ENCODE measurements at places on chromosomes 7 and 10. TPM values are rescaled to one million over a fixed set of nuclear protein-coding genes. Genes with fewer than 3 reads are reported as not detected.

Gene VWDE
- not detected for total RNA-seq

Gene MBL2
- total RNA-seq = not detected

Gene UBE2D4
- total RNA-seq = 6.1 TPM

Gene KLLN
- total RNA-seq = 0.47 TPM

Gene ITIH5
- 0.51 TPM for total RNA-seq

Gene DNAJC12
- total RNA-seq = 4.1 TPM

Gene ZNF853
- total RNA-seq = 1.0 TPM

Gene SLC13A1
- not detected for total RNA-seq

Gene ODAD2
- total RNA-seq = 3.8 TPM

Gene STRIP2
- total RNA-seq = 2.7 TPM

Gene AKR1D1
- not detected for total RNA-seq

Gene SPDYE18
- total RNA-seq = not detected

Gene CDNF
- 0.56 TPM for total RNA-seq

DNA sequence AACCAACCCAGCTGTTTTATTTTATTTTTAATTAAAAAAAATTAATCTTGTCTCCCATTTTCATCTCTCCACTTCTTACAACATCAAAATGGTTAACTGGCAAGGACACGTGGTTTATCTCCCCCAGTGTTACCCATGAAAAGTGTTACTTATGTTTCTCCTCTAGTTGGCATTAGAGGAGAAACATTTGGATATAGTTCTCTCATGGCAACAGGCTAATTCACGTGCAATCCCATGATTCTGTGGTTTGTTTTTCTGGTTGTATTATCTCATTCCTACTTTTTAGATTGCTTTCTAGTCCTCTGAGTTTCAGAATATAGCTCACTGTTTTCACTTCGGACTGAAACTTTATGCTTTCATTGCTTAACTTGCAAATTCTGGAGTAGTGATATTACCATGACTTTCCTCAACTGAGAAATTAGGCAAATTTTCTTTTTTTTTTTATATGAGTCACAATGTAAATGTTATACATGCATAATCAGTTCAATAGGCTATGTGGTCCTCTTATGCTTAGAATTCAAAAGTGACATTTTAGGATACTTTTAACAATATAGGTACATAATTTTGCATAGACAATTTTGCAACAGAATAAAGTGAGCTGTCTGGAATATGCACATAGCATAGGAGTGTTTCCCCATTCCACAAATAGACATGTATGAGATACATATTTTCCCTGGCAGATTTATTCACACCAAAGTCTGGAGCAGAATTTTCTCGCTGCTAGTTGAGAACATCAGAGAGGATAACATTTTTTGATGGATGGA, 43.0 kb downstream of the LHFPL3 start:
- no peak for DNase-seq

GRCh38 chr10:103429647-103430046, 22.5 kb downstream of the CALHM2 start:
- DNase-seq = no peak

DNA sequence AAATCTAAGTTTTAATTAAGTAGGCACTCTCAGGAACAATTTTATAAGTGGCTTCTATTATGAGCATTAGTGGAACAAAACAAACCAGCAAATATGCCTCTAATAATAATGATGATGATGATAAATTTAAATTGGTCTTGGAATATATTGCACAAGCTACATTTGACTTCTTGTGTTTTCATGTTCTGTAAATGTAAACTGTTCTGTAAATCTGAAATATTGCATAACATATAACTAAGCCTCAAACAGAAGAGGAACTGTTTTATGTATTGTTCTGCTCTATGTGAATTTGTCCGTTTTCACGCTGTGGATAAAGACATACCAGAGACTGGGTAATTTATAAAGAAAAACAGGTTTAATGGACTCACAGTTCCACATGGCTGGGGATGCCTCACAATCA, 625.2 kb upstream of the CELF2 start:
- no peak for DNase-seq

GRCh38 chr7:146115548-146115850, 1.1 kb upstream of the CNTNAP2 start:
- DNase-seq = no peak

GRCh38 chr7:41046221-41046761, 656.6 kb downstream of the INHBA start:
- peak; percentile 13 for DNase-seq

- no peak for DNase-seq
Observed at GRCh38 chr7:112366886-112367285, 83.4 kb upstream of the IFRD1 start.

GRCh38 chr7:141251957-141252356, 178.1 kb downstream of the TMEM178B start:
- DNase-seq = no peak

GRCh38 chr7:106358103-106358663, 73.4 kb upstream of the NAMPT start:
- no peak for DNase-seq

- DNase-seq = no peak
Observed at GRCh38 chr10:46226900-46227558, 59.8 kb upstream of the ANTXRL start.

DNA sequence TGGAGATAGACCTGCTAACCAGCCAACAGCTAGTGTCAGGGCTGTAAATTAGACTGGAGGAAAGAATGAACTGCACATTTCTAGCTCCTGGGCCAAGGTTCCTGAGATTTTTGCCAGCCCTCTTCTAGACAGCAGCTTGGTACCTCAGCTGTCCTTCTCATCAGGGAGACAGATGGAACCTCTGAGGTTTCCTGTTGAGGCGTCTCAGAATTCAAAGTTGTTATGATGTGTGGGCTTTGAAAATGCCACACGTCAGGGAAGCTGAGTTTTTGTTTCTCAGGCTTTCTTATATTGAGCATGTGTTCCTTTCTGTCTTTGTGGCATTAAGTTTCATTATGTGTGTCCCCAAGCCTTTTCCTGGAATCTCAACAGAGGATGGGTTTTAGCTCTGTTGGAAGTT, 736.6 kb downstream of the AUTS2 start:
- no peak for DNase-seq

- no peak for DNase-seq
Observed at GRCh38 chr10:93799155-93799708, 41.5 kb downstream of the LGI1 start.

- DNase-seq = peak; percentile 2
Observed at GRCh38 chr10:68871105-68871711, 29.9 kb upstream of the DDX50 start.

GRCh38 chr10:29849126-29849833, 210.1 kb downstream of the JCAD start:
- peak; percentile 83 for DNase-seq

DNA sequence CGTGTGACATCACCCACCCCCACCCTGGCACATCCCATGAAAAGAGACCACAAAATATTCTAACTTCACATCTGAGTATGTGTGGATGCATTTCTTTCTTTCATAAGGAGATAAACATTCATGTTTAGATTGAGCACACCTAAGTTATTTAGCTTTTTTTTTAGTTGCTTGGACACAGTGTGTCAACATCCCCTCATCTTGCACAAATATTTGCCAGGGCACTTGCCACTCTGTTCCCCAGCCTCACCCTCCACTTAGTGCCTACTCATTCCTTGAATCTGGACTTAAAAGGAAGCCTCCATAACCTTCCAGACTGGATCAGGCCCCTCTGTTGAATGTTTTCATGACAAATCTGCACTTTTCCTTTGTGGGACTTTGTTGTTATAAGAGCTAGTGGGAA, 338.9 kb upstream of the IGFBP3 start:
- no peak for DNase-seq

- DNase-seq = no peak
Observed at GRCh38 chr7:111190804-111191203, 99.9 kb downstream of the LRRN3 start.

- no peak for DNase-seq
Observed at GRCh38 chr10:47288916-47289495, 11.0 kb upstream of the GDF10 start.

- no peak for DNase-seq
Observed at GRCh38 chr10:75569506-75569905, 138.1 kb downstream of the LRMDA start.

GRCh38 chr7:131574741-131575140, 18.3 kb upstream of the PODXL start:
- DNase-seq = peak; percentile 50

- no peak for DNase-seq
Observed at GRCh38 chr10:133132473-133133291, 27.3 kb upstream of the KNDC1 start.

- DNase-seq = no peak
Observed at GRCh38 chr7:70165477-70166170, 567.3 kb downstream of the AUTS2 start.

DNA sequence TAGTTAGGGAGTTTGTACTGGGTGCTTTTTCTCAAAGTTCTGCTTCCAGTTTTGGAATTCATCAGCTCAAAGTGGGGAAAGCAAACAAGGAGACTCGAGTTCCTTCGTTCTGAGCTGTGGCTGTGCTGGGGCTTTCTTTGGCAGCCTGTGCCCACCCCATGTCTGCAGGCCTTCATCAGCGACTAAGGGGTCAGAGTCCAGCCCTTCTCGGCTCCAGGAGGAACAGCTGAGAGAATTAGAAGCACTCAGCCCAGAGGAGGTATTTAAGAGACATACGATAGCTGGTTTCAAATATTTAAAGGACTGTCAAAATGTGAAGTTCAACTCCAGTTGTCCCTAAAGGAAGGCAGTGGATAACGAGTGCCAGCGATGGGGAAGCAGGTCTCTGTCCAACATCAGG, 41.3 kb downstream of the SH3PXD2A start:
- no peak for DNase-seq

DNA sequence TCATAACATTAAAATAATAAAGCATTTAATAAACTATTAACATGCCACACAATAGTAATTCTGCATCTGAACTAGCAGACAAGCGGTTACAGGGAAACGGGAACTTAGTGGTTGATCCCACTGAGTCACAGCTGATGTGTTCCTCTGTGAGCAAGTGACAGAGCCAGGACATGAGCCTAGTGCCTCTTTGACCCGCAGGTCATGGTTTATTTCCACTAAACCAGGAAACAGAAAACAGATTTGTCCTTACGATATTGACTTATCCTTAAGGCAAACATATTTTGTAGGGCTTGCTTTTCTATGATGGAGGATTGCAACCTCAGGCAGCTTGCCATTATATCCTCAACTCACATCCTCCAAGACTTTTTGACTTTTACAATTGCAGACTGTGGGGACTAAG, 987.3 kb downstream of the CCSER2 start:
- DNase-seq = no peak

DNA sequence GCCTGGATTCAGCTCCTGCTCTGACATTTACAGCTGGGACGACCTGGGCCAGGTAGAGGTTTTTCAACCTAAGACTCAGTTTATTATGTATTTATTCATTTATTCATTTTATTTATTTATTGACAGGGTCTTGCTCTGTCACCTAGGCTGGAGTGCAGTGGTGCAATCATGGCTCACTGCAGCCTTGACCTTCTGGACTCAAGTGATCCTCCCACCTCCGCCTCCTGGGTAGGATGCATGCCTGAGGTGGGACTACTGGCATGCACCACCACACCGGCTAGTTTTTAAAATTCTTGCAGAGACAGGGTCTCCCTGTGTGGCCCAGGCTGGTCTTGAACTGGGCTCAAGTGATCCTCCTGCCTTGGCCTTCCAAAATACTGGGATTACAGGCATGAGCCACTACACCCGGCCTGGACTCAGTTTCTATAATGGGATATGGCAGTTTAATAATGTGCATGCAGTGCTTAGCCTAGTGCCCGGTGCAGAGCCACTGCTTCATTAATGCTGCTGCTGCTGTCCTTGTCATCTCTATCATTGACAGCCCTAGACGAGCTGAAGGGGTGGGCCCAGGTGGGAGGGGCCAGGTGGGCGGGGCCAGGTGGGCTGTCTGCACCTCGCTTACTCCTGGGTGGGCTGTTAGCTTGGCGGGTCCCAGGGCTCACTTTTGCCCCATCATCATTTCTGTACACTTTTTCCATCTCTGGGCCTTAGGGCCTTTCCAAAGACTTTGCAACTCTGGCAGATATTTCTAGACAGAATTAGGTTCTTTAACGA, 92.6 kb downstream of the LHPP start:
- no peak for DNase-seq

GRCh38 chr10:126738001-126738400, 67.5 kb upstream of the C10orf90 start:
- no peak for DNase-seq
